ENCODE measurements at places on chromosomes 5 and 9.

- no peak for ATAC-seq
Observed at GRCh38 chr5:30608501-30608900, 585.0 kb upstream of the CDH6 start.

GRCh38 chr5:76358-77169 is 15.4 kb upstream of the PLEKHG4B start:
- ATAC-seq = no peak

DNA sequence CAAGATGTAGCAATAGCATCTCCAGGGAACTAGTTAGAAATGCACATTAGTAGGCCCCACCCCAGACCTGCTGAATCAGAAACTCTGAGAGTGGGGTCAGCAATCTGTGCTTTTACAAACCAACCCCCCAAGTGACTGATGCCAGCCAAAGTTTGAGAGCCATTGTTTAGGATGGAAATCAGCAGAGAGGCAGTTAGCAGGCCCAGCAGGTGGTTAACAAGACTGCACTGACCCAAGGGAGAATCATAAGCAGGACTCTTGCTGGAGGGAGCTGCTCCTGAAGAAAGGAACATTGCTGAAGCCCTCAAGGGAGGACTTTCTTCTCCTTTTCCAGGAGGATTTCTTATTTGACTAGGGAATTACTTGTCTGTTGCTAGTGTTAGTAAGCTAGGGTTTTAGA is 74.2 kb upstream of the SLC12A2 start:
- no peak for ATAC-seq

DNA sequence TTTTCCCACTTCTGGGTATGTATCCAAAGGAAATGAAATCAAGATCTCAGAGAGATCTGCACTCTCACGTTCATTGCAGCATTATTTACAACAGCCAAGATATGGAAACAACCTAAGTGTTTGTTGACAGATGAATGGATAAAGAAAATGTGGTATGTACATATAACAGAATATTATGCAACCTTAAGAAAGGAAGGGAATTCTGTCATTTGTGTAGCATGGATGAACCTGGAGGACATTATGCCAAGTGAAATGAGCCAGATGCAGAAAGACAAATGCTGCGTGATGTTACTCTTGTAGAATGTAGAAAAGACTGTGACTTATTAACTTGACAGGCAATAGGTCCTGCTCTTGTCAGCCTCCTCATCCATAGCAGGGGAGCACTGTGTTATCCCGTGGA is 31.4 kb downstream of the PPARGC1B start:
- ATAC-seq = no peak

DNA sequence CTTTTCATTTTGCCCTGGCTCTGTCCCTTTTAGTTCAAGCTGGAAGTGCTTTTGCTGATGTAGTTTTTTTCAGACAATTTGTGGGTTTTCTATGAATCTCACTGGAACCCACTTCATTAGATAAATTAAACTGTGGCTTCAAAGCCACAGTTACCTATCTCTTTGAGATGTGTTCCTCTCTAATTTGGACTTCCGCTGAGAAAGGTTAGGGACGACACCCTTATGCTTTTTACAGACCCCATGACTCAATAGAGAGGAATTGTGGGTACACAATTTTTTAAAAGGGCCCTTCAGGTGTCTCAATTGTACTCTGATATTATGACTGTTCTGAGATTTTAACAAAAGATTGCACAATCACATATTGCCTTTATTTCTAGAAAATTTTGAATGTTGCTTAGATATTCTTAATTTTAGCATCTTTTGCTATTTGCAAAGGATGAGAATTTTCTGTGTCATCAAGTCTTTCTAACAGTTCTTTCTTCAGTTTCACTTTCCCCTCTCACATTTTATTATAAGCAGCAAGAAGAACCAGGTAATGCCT is 110.6 kb downstream of the GADD45G start:
- ATAC-seq = no peak

DNA sequence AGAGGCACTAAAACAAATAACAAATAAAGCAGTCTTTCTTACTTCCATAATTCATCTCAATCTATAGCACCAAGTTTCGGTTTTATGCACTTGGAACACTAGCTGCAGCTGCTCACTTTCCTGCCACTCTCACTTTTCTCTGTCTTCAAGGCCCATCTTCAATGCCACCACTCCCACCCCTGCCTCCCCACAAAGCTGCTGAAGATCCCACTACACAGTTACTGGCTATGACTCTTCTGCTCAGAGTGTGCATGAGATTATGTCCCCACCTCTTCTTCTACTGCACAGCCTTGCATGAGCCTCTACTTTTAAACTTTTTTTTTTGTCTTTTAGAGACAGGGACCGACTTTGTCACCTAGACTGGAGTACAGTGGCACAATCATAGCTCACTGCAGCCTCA is 77.4 kb downstream of the SAXO1 start:
- ATAC-seq = no peak

GRCh38 chr5:10401498-10401897 is 40.2 kb upstream of the ROPN1L start:
- no peak for ATAC-seq

DNA sequence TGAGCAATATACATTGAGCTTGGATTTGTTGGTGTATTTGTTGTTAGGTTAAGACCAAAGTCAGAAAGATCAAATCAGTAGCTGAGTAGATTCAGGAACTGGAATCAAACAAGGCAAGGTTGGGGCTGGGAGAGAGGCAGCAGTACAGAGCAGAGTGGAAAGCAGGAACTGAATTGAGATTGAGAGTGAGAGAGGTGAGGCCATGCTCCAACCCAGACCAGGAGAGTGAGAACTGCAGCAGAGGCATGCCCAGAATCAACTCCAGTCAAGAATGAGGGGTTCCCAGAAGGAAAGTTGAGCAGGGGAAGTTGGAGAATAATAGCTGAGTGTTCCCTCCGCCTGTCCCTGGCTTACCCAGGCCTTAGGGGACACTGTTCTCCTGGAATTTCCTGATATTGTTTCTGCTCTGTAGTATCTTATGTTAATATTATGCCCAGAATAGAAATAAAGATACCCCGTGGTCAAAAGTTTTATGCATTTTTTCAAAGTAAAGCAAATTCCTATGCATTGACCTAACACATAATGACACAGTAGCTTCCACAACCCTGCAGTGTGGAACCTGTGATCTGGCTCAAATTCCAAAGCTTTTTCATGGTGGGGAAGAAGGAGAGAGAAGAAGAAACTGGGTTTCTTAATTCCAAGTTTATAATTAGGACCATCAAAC is 82.7 kb downstream of the SV2C start:
- ATAC-seq = no peak

DNA sequence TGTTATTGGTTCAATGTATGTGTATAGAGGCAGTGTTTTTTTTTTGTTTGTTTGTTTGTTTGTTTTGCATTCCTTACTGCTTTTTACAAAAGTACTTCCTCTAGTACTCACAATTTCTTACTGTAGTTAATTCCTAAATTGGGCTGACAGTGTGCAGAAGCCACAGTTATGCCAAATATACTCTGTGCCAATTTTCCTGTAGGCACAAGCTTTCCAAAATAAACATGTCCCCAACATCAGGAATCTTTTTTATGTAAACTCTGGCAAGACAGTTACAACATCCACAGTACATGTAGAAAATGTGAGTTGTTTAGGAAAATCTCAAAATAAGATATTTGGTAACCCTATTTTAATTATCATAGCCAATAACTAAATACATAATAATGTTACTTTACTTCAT is 161.6 kb upstream of the TSLP start:
- no peak for ATAC-seq

DNA sequence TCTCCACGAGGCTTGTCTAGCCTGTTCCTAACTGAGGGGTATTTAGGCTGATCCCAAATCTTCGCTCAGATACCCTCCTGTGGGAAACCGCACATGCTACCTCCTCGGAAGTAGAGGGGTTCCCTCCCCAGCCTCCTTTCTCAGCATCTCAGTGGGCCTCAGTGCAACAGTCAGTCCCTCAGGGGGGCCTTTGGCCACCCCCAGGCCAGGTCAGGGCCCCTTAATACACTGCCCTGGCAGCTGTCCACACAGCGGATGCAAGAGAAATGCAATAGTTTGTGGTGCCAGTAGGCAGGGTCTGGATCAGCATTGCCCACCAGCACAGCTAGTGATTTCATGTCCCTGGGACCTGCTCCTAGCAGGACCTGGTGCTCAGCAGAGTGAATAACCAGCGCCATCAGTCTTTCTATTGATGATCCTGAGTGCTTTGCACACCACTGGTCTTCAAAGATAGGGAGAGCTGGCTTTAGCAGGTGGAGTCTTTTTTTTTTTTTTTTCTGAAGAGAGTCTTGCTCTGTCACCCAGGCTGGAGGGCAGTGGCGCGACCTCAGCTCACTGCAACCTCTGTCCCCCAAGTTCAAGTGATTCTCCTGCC is 7.5 kb downstream of the PLPP7 start:
- ATAC-seq = no peak

DNA sequence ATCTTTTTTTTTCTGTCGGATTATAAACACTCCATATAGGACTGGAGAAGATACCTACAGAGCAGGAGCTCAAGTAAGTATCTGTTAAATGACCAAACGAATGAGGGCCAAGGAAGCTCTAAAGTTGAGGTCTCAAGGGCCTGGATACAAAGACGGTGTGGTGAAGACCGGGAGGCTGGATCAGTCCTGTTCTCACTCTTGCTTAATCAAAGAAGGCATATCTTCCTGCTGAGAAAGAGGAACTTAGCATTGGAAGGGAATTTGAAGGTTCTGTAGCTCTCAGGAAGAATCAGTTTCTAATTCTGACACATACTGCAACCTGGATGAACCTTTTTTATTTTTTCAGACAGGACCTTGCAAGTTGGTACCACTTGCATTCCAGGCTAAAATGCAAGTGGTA is 28.3 kb upstream of the PAX5 start:
- ATAC-seq = no peak

DNA sequence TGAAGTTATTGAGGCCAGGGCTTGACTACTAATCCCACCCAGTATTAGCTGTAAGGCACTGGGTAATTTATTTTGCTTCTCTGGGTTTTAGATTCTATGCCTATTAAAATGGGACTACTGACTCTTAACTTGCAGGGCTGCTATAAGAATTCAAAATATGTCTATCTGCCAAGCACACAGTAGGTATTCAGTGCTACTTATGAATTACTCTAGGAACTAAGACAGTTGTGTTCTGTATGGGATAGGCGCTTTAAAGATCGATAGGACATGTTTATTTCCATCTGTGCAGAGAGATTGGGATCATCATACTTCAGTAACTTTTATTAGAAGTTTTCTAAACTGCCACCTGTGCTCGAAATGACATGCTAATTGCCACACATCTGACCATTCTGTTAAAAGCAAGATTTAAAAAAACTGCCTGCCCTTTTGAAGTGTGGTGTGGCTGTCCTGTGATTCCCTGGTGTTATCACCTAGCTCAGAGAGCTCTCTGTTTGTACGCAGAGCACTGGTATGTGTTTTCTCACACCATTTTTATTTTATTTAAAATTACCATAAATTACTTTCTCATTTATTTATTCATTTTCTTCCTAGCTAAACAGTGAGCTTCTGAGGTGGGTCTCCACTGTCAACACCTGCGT is 58.7 kb downstream of the FYB1 start:
- no peak for ATAC-seq

DNA sequence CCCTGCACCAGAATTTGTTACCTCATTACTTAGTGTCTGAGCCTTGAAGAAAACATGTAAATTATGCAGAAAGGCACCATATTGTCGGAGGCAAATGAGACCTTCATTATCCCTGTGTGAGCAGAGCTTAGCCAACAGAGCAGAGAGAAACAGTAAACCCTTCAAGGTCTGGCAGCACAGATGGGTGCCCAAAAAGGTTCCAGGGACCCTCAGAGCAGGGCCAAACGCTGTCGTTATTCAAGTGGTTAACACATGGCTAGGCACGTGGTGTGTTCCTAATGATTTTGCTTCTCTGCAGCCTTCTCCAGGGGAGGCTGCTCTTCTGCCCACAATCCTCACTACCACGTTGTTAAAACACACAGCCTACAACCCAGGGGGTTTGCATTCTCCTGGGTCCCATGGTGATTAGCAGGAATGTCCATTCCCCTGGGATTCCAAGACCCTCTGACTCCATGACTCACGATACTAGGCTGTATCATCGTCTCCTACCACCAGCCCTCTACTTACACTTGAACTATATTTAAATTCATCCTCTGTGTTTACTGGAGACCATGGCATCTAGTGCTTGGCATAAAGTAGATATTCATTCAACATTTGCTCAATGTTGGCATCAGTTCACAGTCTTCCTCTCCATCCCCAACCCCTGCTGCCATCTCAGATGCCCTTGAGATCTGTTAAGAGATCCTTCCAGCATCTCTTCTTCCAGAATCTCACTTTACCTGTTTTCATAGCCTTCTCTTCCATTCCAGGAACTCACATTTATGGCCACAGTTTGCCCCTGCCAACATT is 174.5 kb upstream of the RAD23B start:
- no peak for ATAC-seq

- peak; percentile 79 for ATAC-seq
Observed at GRCh38 chr5:124746916-124747790, 714 bp upstream of the ZNF608 start.

- no peak for ATAC-seq
Observed at GRCh38 chr9:11356067-11356466, 743.3 kb upstream of the PTPRD start.

DNA sequence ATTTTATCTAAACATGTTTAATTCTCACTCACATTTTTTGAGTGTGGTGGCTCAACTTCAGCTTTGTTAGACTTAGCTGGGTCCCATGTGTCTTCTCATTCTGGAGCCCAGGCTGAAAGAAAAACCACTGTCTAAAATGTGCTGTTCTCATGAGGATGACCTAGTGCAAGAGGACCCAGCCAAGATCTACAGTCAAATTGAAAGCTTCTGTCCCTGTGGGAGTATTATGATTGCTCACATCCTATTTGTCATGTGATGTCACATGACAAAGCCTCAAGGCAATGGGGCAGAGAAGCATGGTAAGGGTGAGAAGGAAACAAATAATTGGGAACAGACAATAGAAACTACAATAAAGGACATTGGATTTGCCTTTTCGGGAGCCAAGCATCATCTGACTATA is 113.4 kb upstream of the ASTN2 start:
- no peak for ATAC-seq

GRCh38 chr9:121810489-121810888 is 159.1 kb downstream of the DAB2IP start:
- ATAC-seq = no peak

GRCh38 chr9:130982636-130983358 is 26.2 kb upstream of the LAMC3 start:
- no peak for ATAC-seq

GRCh38 chr5:159826351-159827214 is 89.7 kb upstream of the ADRA1B start:
- peak; percentile 57 for ATAC-seq

GRCh38 chr9:117671468-117671867 is 32.7 kb upstream of the TLR4 start:
- ATAC-seq = no peak

DNA sequence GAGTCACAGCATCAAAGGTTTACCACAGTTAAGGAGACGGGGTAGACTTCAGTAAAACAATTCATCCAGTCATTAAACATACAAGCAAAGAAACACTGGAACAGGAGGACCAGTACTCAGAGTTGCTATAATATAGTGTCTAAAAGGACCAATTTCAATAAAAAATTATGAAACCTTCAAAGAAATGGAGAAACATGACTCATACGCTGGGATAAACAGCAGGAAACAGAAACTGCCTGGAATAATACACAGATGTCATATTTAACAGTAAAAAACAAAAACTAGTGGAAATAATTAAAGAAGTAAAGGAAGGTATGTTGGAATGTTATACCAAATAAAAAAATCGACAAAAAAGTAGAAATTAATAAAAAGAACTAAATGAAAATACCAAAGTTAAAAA is 1075.9 kb downstream of the NR2F1-AS1 start:
- ATAC-seq = no peak

GRCh38 chr5:136132087-136132486 is 558 bp upstream of the SMAD5 start:
- no peak for ATAC-seq

Measured in gastroesophageal sphincter (tissue), 4 donors.